ENCODE measurements at places on chromosomes 6 and 20. TPM values are rescaled to one million over a fixed set of nuclear protein-coding genes. Genes with fewer than 3 reads are reported as not detected.

Gene DEFB132
- polyA plus RNA-seq: not detected

Gene BPIFB2
- not detected for polyA plus RNA-seq

Gene SLC22A7
- not detected for polyA plus RNA-seq

Gene HSD17B8
- 16.9 TPM for polyA plus RNA-seq

Gene ZBTB46
- polyA plus RNA-seq: 6.7 TPM

Gene GSTA2
- not detected for polyA plus RNA-seq

Gene PRKN
- 9.6 TPM for polyA plus RNA-seq

Gene SNX9
- 24.1 TPM for polyA plus RNA-seq

Gene IL17A
- not detected for polyA plus RNA-seq

Gene FAM184A
- 2.9 TPM for polyA plus RNA-seq

Gene PLG
- polyA plus RNA-seq: not detected

Gene FOXF2
- polyA plus RNA-seq: 0.43 TPM

Gene SLC4A11
- polyA plus RNA-seq: 0.36 TPM

Gene ATP6V1G2
- polyA plus RNA-seq: 2.8 TPM

Gene PEX3
- polyA plus RNA-seq: 11.9 TPM

Gene PHACTR3
- polyA plus RNA-seq: 14.5 TPM

Gene SIRPB2
- 1.8 TPM for polyA plus RNA-seq

Gene KHDC1L
- polyA plus RNA-seq: not detected

Gene CBLN4
- polyA plus RNA-seq: not detected

Gene SLC24A3
- polyA plus RNA-seq: 0.66 TPM

Gene FAM217A
- not detected for polyA plus RNA-seq

Gene BCAS4
- polyA plus RNA-seq: 2.4 TPM

Gene TRAPPC3L
- 0.18 TPM for polyA plus RNA-seq

Gene ASIP
- polyA plus RNA-seq: 8.0 TPM

Gene FBXO5
- 1.0 TPM for polyA plus RNA-seq

Gene CLDN20
- not detected for polyA plus RNA-seq

Gene PGC
- polyA plus RNA-seq: 1.00 TPM

Gene CRISP3
- polyA plus RNA-seq: not detected

Gene ACAT2
- polyA plus RNA-seq: 6.0 TPM

Gene SMOC2
- polyA plus RNA-seq: 16.7 TPM

Gene PXDC1
- polyA plus RNA-seq: 23.7 TPM

Gene SLC17A2
- not detected for polyA plus RNA-seq

Gene SCRT2
- polyA plus RNA-seq: not detected

Gene MRPL2
- polyA plus RNA-seq: 92.7 TPM

Gene MAPK13
- polyA plus RNA-seq: 1.4 TPM

Gene SLC52A3
- 1.6 TPM for polyA plus RNA-seq

Gene TNXB
- 99.0 TPM for polyA plus RNA-seq

Gene NFKBIL1
- 16.7 TPM for polyA plus RNA-seq

Gene ZSCAN16
- polyA plus RNA-seq: 2.9 TPM

Gene LHFPL5
- polyA plus RNA-seq: not detected

Gene DAAM2
- polyA plus RNA-seq: 9.9 TPM

Gene MLN
- not detected for polyA plus RNA-seq

Data from right cardiac atrium (tissue), 5 donors.